Lower leg skin (tissue), 4 donors: ENCODE measurements at places on chromosomes 3 and 15. TPM values are rescaled to one million over a fixed set of nuclear protein-coding genes. Genes with fewer than 3 reads are reported as not detected.

Gene LXN
- total RNA-seq, result 13.7 TPM

- no peak for DNase-seq
These were observed 238.0 kb downstream of the CACNA2D3 start for GRCh38 chr3:54360320-54360719.

DNA sequence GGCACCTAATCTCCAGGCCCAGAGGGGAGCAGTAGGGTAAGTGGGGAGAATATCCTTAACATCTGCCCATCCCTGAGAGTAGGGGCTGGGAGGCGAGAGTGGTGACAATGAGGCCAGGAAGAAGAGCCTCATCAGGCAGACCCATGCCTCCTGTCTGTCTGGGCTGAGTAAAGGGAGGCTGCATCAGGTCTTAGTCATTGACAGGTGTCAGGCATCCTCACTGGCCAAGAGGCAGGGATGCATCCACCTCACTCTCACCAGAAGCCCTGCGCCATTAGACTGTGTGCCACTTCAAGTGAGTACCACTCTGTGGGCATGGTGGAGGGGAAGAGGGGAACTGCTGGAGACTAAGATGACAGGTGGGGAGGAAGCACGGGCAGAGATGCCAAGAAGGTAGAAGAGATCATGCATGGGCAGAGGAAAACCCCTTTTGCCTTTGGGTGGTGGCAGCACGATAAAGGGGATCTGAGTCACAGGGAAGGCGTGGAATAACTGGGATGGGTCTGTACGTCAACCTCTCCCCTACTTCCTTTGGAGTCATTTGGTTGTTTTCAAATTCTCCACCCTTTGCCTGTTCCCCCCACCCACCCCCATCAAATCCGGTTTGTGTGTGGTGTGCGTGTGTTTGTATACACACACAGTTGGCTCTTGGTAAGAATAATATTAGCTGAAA is 14.1 kb downstream of the ANAPC13 start:
- DNase-seq, result no peak

- DNase-seq, result no peak
These were observed 208.4 kb upstream of the NANOGP8 start for GRCh38 chr15:35293353-35294130.

Gene FRMD4B
- 71.9 TPM for total RNA-seq
